NCI-H187 treated with DMSO at 0.1 percent for 48 hours (cell line): ENCODE measurements at places on chromosomes 11 and 22.

DNA sequence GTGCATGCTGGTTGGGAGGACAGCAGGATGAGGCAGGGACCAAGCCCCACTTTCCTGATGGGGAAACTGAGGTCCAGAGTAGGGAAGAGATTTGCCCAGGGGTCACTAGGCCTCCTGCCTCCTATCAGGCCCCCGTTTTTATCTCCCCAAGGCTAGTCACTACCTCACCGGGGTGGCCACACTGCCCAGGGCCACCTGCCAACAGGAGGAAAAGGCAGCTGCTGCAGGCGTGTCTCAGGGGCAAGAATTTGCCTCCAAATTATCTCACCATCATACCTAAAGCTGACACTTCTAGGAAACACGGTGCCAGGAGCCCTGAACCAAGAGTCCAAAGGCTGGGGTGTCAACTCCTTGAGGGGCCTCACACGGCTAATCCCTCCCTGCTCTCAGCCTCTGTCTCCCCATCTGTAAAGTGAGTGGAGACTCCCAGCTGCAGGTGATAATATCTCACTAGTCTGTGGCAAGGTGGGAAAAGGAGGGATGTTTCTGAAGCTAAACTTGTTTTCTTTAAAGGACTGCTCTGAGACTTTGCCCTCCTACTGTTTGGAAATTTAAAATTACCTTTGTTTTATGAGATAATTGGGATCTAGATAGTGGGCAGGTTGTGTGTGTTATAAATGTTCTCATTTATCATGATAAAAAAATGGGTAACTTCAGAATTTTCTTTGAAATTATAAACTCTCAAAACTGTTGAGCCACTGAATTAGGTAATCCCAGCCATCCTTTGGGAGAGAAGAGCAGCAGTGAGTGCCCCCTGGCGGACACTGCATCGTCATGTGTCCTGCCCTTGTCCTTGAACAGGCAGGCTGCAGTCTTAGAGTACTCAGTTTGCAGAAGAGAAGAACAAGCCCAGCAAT, 60.0 kb downstream of the MYO7A start:
- DNase-seq = no peak

DNA sequence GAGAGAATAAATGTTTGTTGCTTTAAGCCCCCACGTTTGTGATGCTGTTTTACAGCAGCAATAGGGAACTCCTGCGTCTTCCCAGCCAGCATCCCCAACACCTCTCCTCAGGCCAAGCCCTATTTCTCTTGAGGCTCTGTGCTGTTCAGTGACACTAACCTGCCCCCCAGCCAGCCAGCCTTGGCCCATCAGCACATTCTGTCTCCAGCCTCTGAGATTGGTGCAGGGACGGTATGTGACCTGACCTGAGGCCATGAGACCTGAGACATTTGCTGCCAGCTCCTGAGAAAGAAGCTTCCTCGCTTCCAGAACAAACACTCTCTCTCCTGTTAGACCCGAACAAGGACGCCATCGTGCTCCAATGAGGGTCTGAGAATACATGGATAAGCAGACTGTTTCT, 38.5 kb upstream of the SLC35C1 start:
- no peak for DNase-seq

DNA sequence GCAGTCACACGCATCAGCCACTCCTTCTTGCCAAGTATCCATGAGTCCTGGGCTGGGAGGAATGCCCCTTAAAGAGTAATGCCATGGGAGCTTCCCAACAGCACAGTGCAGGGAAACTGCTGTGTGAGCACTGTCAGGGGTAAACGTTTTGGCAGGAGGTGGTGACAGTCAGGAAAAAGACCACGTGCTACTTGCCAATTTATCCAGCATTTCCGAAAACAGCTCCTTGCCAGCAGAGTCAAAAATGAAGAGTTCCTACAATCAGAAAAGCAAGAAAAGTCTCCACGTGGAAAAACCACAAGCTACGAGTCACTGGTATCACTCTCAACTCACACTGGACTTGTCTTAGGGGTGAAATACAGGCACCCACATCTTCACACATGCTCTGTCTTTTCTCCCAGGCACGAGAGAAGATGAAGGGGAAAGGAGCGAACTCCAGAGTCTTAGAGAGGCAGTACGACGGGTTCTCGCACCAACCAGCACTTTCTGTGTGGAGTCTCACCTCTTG, 9.9 kb downstream of the IFT27 start:
- DNase-seq = no peak

DNA sequence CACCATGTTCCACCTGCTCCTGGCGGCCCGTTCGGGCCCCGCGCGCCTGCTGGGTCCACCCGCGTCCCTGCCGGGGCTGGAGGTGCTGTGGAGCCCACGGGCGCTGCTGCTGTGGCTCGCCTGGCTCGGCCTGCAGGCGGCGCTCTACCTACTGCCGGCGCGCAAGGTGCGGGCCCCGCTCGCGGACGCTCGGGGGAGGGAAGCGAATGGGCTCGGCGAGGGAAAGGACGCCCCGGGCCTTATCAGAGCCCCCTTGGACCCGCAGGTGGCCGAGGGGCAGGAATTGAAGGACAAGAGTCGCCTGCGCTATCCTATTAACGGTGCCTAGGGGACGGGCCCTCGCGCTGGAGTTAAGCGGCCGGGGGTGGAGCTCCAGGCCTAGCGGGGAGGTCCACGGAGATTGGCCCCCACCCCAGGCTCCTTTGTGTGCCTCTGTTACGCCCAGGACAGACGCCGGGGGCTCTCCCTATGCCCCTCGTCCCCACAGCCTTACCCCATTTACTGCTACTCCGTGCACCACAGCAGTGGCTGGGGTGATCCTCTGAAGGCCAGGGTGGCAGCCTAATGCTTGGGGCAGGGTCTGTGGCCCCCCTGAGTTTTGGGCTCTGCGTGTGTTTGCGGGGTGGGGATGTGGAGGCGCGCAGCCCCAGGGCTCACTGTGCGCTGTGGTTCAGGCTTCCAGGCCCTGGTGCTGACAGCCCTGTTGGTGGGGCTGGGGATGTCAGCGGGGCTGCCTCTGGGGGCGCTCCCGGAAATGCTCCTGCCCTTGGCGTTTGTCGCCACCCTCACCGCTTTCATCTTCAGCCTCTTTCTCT, 1.1 kb downstream of the TM7SF2 start:
- DNase-seq = no peak

GRCh38 chr11:134724779-134725140, 312.7 kb upstream of the B3GAT1 start:
- no peak for DNase-seq

GRCh38 chr11:85096939-85097338, 530.2 kb downstream of the DLG2 start:
- no peak for DNase-seq
